ENCODE measurements at places on chromosomes 6 and 20.

DNA sequence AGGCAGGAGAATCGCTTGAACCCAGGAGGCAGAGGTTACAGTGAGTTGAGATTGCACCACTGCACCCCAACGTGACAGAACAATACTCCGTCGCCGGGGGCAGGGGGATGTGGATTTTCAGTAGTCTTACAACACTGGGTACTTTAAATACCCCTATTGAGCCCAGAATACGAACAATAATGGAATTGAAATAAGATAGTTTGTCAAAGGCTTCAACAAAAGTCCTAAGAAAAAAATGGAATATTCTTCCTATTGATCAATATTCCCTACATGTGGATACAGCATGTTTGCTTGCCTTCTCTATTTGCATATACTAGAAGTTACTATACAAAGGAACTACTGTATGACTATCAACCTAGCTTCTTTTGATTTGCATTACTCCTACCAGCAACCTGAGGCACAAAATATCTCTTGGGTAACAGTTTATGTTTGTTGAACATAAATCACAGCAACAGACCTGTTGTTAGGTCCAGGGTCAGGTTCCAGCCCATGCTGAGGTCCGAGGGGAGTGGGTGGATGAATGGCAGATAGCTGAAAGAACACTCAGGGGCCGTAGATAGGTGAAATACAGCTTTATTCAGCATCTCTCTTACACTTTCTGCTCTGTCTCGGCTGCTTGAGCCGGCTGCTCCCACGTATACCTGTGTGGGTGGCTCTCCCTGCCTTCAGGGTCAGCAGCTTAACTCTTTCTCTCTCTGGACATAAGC, 23.8 kb downstream of the MAN1A1 start:
- no peak for DNase-seq

GRCh38 chr20:32091888-32092346, 17.6 kb upstream of the TM9SF4 start:
- DNase-seq = peak; percentile 48

- DNase-seq = no peak
These were observed 539.4 kb upstream of the BTBD3 start for GRCh38 chr20:11378252-11378651.

DNA sequence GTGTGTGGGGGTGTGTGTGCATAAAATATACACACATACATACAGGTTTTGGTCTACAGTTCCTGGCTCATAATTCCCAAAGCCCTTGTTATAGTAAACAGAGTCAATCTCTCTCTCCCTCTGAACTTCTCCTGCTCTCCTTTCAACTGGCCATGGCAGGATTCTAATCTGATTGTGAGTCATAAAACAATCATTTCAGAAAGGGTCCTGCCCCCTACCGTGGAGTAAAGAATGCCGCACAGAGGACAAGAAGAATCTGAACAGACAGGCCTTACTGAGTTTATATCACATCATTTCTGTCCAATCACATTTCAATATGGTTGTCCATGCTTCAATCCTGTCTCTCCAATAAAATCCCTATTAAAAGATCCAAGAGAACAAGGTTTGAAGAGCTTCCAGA, 416.9 kb downstream of the FRK start:
- no peak for DNase-seq

DNA sequence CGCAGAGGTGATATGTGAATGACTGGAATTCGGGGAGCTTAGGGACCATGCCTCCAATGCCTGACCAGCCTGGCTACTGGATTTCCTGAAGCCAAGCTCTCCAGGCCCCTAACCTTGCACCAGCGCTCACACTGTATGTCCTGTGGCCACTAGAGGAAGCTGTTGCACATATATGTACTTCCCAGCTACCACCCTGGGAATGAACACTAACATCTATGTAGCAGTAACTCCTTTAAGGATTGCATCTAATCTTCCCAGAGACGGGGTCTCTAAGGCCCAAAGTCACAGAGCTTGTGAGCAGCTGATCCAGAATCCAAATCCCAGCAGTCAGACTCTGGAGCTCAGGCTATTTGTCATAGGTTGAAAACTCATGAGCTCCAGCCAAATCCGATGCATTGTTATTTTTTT, 20.4 kb upstream of the BPIFB1 start:
- DNase-seq = no peak

- DNase-seq = no peak
These were observed 78.7 kb downstream of the CDH22 start for GRCh38 chr20:46229478-46230105.

DNA sequence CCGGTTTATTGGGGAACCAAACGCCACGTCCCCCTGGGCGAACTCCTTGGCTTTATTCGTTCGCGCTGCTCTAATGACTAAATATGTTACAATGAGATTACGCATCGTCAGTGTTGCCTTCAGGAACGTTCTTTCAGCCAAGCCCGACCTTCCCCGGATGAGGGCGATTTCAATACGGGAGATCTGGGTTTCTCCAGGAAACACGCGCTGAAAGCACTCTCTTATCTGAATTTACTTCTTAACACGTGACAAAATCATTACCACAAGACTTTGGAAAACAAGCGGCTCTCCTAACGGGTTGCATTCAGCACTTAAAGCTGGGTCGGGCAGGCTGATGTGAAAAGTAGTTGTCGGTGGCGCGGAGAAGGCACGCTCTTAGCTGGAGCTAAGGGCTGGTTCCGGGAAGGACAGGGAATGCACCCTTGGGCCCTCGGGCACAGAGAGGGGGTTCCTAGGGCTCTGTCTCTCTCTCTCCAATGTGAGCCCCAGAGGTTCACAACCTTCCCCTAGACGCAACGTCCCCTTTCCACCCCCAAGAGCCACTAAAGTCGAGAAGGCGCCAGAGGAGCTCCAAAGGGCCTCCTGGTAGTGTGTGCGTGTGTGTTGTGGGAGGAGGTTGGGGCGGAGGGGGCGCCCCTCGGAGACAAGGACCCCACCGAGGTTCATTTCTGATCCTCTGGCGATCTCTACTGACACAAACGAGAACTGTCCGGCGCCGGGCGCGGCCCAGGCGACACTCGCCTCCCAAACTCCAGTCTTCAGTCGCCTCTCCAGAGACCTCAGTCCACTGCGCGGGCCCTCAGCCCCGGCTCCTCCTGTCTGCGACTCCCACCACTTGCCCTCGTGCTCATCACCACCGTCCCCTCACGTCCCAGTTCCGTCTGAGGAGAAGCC, 7.1 kb upstream of the NKX2-2 start:
- no peak for DNase-seq

DNA sequence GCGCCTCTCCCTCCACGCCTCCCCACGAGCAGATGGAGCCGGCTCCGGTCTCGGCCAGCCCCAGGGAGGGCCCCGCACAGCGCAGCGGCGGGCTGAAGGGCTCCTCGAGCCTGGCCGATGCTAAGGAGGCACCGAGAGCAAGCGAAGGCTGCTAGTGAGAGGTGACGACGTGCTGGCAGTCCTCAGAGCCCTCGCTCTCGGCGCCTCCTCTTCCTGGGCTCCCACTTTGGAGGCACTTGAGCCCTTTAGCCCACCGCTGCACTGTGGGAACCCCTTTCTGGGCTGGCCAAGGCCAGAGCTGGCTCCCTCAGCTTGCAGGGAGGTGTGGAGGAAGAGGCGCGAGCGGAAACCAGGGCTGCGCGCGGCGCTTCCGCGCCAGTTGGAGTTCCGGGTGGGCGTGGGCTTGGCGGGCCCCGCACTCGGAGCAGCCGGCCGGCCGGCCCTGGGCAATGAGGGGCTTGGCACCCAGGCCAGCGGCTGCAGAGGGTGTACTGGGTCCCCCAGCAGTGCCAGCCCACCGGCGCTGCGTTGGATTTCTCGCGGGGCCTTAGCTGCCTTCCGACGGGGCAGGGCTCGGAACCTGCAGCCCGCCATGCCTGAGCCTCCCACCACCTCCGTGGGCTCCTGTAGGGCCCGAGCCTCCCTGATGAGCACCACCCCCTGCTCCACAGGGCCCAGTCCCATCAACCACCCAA, 2.5 kb upstream of the TMEM14C start:
- DNase-seq = no peak

DNA sequence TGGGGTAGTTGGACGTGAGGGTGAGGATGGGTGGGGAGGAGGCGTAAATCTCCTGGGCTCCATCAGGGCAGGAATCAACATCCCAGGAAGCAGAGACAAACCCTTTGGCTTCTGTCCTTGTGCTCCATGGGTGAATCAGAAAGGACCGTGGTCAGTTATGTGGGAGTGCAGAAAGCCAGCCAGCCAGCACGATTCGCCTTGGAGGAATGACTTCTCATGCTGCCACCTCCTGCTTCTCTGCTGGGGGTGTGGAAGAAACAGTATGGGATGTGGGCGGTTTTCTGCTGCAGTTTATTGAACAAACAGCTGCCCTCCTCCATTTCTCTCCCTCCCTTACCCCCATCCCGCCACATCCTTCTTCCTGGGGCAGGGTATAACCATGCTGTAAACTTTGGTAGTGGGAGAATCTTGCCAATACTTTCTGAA, 214.5 kb downstream of the SOX4 start:
- DNase-seq = no peak

GRCh38 chr20:1844325-1845162, 50.7 kb upstream of the SIRPA start:
- peak; percentile 55 for DNase-seq

GRCh38 chr6:146071781-146072180, 42.9 kb downstream of the GRM1 start:
- no peak for DNase-seq

All from gastrocnemius medialis (tissue), 4 donors.